ENCODE measurements at places on chromosomes 1 and 21. TPM values are rescaled to one million over a fixed set of nuclear protein-coding genes. Genes with fewer than 3 reads are reported as not detected.

Gene BLACAT1
- polyA plus RNA-seq, result 3.2 TPM

Gene HAO2
- 75.5 TPM for polyA plus RNA-seq

Gene CASQ1
- 0.33 TPM for polyA plus RNA-seq

Gene ZMYND12
- 4.3 TPM for polyA plus RNA-seq

Gene ZNF684
- 8.4 TPM for polyA plus RNA-seq

- DNase-seq, result no peak
Observed at GRCh38 chr21:22961258-22961657, 1963.0 kb downstream of the NCAM2 start.

DNA sequence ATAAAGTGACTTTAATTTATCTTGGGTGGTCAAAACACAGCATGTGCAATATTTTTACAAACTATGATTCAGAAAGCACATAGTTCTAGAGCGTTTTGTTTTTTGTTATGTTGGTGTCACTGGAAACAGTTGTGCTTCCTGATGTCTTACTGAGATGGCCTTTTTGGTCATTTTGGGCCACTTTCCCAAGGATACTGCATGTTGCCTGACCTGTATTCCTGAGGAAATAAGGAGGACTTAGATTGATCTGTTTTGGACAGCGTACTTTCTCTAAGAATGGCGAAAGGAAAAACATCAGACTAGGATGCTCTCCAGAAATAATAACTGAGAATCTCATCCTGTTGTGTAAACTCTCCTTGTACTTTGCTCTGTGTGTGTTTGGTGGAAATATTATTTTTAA lies 451.2 kb downstream of the USP25 start:
- DNase-seq, result no peak

- DNase-seq, result no peak
Observed at GRCh38 chr1:43976045-43976444, 1.3 kb downstream of the ATP6V0B start.

DNA sequence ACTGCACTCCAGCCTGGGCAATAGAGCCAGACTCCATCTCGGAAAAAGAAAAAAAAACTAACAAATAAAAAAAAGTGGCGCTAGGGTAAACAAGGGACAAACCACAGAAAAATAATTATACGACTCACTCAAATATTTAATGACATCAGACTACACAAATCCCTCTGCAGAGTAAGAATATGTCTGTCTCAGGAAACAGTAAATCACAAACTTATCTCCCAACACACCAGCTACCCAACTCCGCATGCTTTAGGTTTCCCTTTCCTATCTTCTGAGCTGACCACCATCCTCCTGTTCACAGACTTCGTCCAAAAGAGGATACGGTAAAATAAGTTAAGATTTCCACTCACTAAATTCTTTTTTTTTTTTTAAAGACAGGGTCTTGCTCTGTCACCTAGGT lies 16.2 kb downstream of the WDR47 start:
- DNase-seq, result no peak

Gene NBPF10
- polyA plus RNA-seq, result 4.5 TPM

Gene KCNJ10
- 19.8 TPM for polyA plus RNA-seq

Gene WNT2B
- 3.4 TPM for polyA plus RNA-seq

GRCh38 chr1:19460535-19461219 lies 24.7 kb downstream of the CAPZB start:
- no peak for DNase-seq

Gene RWDD3
- 50.6 TPM for polyA plus RNA-seq

DNA sequence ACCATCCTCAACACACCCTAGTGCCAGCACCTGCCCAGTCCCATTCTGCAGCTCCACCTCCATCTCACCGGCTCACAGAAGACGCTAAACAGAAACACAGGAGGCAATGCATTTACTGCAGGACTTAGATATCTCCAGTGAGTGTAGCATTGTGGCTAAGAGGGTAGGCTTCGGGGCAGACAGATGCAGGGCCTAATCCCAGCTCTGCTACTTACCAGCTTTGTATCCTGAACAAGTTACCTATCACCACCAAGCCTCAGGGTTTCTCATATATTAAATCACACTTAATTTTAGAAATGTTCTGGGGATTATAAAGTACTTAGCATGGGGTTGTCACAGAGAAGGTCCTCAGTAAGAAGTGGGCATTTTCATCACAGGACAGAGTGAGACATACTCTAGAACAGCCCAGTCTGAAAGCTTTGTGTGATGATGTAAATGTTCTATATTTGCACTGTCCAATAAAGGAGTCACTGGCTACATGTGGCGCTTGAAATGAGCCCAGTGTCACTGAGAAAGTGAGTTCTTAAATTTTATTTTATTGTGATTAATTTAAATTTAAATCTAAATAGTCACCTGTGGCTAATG lies 149.3 kb upstream of the C8B start:
- no peak for DNase-seq

Gene SLC25A34
- 2.4 TPM for polyA plus RNA-seq

DNA sequence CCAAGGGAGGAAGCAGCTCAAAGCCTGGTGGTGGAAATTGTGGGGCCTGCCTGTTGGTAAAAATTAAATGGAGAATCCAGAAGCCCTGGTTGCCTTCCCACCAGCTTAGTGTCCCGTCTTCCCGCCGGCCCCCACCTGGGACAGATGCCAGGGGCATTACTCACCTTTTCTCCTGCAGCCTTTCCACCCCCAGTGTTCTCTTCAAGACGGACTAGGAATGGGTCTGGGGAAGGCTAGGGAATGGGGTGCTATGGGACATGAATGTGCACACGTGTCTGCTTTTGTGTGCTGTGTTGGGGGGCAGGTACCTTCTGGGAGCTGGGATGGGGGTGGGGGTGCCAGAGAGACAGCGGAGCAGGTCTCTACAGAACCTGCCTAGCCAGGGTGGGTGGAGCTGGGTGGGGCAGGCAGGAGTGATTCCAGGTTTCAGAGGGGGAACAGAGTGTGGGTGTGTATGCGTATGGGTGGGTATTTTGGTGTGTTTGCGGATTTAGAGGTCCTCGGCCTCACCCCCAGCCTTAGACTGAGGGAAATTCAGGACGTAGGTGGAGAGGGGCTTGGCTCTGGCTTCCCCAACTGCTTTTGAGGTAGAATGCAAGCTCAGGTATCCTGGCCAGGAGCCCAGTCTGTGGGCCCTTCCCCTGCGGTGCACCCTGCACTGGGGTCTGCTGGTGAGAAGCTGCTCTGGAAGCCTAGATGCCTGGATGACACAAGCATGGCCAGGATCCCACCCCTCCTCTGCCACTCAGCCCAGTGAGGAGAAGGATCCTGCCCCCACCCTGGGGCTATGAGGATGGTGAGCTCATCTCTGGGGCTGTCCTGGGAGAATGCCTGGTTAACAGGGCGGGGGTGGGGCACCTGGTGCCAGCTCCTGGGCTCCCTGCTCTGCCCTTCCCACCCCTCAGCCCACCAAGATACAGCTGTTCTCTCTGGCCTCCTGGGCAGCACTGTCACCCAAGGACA lies 7.8 kb downstream of the VANGL2 start:
- DNase-seq, result no peak

- DNase-seq, result no peak
Observed at GRCh38 chr1:30420519-30421050, 302.8 kb downstream of the MATN1 start.

GRCh38 chr1:6099297-6099696 lies 53.6 kb downstream of the KCNAB2 start:
- DNase-seq, result no peak

Gene PCP4L1
- 1.7 TPM for polyA plus RNA-seq

GRCh38 chr1:46412893-46413595 lies 18.9 kb downstream of the FAAH start:
- no peak for DNase-seq

DNA sequence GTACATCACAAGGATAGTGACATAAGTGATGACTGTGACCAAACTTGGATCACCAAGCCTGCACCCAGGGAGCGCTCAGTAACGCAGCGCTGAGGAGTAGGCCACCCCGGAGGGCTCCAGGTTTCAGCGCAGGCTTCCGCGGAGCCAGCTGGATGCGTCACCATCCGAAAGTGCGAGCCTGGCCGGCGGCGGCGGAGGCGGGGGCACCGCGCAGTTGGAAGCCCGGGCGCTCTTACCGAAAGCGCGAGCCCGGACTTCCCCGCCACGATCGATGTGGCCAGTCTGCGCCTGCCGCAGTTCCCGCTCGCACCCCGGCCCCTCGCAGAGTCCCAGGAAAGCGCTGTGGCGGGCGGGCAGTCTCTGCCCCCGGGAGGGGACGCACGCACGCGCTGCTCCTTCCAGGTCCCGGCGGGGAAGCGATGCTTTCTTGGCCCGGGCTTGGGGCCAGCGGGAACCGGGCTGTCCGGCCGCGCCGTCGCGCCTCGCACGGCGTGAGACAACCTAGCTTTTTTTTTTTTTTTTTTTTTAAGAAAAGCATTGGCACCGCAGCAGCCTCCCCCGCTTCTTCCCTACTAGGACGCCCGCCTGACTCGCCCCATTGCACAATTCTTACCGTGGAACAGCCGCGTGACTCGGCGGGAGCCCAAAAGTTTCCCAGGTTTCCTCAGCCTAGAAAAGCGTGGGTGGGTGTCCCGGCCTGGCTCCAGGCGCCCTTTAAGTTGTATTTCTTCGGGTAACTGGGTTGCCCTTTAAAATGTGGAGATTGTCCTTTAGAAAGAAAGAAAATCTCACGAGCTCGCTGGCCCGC lies 36.4 kb upstream of the JAK1 start:
- DNase-seq, result peak; percentile 34

DNA sequence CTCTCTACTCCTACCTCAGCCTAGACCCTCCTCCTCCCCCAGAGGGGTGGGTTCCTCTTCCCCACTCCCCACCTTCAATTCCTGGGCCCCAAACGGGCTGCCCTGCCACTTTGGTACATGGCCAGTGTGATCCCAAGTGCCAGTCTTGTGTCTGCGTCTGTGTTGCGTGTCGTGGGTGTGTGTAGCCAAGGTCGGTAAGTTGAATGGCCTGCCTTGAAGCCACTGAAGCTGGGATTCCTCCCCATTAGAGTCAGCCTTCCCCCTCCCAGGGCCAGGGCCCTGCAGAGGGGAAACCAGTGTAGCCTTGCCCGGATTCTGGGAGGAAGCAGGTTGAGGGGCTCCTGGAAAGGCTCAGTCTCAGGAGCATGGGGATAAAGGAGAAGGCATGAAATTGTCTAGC lies 21.6 kb upstream of the VPS13D start:
- DNase-seq, result no peak

DNA sequence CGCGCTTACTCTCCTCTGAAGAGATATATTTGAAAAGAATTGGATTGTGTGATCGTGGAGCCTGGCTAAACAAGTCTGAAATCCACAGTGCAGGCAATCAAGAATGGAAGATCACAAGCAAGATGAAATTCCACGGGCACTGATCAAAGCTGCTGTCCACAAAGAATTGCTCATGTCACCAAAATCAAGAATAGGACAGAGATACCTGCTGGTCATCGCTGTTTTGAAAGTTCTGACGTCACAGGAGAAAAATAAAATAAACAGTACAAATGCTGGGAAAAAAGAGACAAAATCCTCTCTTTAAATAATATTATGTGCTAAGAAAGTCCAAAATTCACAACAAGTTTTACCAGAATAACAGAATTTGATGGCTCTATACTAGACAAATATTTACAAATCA lies 12.0 kb upstream of the DESI2 start:
- no peak for DNase-seq

- no peak for DNase-seq
Observed at GRCh38 chr1:167551362-167551761, 2.2 kb downstream of the CREG1 start.

Gene FAM151A
- polyA plus RNA-seq, result 32.5 TPM

Gene TMEM240
- polyA plus RNA-seq, result 4.0 TPM

Gene KLHDC7A
- polyA plus RNA-seq, result 11.1 TPM
